ENCODE measurements at places on chromosomes 1 and 21.

DNA sequence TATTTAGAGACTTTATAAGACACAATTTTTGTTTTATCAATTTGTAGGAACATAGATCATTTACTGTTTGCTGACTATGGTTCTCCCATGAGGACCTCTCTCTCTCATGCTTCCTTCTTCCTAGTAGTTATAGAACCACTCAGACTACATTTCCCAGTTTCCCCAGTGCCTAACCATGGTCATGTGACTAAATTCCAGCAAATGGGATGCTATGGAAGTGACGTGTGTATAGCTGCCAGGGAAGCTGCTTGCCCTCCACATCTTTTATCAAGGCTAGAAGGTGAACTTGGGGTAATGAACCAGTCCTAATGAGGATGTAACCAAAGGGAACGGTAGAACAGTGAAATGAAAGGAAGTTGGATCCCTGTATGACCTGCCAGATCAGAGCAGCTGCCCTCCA lies 184.0 kb downstream of the MIS18A start:
- DNase-seq: peak; percentile 30

GRCh38 chr1:36027766-36028165 lies 56.1 kb upstream of the TEKT2 start:
- no peak for DNase-seq

- no peak for DNase-seq
These were observed 2.6 kb upstream of the UQCRHL start for GRCh38 chr1:15810073-15810472.

- DNase-seq: no peak
These were observed 25.0 kb downstream of the RBM15 start for GRCh38 chr1:110364221-110364620.

DNA sequence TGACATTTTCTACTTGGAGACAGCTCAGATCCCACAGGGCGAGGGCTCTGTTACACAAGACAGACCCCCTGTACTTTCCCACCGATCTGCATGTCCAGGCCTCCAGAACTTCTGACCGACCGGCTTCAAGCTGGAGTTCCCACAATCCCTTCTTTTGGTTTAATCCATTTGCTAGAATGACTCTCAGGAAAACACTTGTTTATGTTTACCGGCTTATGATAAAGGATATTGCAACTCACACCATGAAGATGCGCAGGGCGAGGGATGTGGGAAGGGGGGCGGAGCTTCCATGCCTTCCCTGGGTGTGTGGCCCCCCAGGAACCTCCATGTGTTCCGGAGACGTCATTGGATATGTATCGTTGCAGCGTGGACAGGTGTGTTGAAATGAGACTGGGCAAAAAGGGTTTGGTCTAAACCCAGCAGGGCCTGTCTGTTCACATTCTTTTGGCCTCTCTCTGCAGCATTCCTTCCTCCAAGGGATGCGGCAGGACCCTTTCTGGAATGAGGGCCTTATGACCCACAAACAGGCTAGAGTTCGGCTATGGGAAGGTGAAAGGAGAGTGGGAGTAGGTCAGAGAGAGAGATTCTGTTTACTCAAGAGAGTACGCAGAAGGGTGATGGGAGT lies 7.5 kb upstream of the IGSF5 start:
- no peak for DNase-seq

- no peak for DNase-seq
These were observed 13.3 kb downstream of the TRPM2 start for GRCh38 chr21:44366586-44367211.

DNA sequence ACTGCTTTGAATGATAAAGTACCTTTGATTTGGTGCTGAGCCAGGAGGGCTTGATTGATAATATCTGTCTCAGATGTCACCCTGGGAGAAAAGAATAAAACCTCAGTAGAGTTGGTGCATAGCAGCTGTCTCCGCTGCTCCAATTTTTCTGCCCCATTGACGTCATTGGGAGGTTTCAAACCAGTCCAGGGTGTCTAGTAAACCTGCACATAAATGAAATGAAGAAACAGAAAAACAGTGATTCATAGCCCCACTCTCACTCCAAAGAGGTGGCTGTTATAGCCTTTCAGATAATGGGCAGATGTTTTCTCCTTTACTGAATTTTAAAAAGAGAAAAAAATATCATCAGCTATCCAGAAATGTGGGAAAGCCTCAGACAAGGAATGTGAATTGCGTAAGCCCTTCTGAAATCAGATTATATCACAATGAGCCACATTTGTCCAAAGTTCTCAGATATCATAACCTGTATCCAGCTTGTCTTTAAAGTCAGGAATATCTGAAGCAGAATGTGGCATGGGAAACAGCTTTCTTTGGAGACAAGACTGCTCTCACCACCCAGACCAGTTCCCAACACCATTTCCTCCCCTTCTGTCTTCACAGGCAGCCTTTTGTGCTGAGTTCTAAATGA lies 351.3 kb upstream of the SGIP1 start:
- DNase-seq: peak; percentile 94

DNA sequence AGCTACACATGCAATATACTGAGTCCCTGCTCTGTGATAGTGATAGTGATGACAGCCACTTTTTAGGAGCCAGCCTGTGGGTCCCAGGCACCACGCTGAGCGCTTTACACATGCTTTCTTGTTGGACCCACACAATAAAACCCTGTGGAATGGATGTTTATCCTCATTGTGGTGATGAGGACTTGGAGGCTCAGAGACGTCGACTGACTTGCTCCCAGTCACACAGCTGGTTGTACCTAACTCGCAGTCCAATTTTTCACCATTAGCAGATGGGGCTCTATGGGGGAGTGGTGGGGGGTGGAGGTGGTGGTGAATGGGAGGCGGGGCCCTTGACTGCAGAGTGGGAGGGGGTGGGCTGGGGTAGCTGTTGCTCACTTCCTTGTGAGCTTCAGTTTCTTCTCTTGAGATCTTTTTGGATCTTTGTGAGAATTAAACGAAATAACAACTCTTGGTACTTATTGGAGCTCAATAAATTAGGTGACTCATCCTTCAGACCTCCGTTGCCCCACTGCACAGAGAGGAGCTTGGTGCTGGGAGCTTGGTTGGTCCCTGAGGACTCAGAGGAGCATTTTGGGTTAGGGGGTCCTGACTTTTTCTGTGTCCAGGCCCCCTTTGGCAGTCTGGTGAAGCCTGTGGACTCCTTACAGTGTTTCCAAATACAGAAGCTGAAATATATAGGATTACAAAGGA lies 61.8 kb upstream of the CD1D start:
- no peak for DNase-seq

DNA sequence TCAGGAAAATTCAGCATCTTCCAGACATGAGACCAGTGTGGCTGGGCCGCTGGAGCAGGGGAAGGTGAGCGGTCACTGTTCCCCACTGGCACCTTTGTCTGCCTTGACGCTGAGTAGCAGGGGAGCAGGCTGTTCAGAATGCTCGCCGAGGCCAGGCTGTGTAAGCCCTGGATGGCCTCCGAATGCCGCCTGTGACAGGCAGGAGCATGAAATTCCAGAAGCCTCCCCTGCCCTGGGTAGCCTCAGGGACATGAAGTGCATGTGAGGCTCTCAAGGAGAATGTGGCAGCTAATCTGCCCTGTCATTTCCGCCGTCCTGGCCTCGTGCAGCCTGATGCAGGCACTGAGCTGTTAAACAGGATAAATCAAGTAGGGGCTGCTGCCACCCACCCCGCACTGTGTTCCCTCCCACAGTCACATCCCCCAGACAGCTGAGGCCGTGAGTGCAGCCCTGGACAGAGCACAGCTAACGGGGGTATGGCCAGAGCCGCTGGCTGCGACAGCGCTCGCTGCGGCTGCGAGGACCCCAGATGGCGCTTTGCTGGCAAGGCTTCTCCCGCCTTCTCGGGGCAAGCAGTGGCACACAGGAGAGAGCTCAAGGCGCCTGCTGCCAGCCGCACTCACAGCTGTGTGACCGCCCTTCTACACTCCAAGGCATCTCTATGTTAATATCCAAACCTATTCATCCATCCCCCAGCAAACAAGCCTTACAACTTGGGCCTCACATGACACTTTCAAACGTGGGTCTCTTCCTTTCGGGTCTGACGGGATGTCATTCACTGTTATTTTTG lies 105.0 kb upstream of the COL6A1 start:
- no peak for DNase-seq

DNA sequence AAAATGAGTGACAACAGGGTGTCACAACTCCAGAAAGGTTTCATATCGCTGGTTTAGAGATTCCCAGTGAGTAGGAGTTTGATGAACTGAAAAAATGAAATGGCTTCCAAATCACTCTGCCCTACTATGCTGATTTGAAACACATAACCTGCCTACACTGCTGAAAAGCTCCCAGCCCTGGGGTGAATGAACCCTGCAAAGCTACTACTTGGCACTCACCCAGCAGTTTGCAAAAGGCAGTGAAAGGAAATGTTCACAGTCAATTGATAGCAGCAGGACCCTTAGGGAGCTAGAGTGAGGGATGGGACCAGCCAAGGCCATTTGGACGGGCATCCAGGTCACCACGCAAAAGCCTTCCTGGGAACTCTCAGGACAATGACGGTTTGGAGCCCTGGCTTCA lies 44.4 kb upstream of the SRP9 start:
- DNase-seq: no peak

DNA sequence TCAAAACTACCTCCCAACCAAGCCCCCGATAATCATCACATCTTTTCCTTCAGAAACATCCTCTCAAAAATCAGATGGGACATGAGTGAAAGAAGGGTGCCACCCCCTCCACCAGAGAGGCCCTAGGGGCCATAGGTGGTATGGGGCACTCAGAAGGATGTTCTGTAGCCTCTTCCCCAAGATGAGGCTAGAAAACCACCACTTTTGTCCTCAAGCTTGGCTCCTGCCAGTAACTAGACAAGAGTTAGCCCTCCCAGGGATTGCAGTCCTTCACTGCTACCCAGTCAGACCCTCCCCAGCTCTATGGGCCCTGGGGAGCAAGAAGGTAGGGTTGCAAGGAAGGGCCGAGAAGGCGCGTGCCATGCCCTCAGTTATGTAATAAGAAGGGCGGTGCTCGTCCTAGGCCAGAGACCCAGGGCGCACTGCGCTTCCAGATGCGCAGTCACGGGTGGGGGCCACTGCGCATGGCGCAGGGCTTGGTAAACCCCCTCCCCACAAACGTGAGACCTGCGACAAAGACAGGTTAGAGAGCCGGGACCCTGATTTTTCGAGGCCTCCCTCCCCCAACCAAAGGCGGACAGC lies 69.7 kb downstream of the CD46 start:
- no peak for DNase-seq

DNA sequence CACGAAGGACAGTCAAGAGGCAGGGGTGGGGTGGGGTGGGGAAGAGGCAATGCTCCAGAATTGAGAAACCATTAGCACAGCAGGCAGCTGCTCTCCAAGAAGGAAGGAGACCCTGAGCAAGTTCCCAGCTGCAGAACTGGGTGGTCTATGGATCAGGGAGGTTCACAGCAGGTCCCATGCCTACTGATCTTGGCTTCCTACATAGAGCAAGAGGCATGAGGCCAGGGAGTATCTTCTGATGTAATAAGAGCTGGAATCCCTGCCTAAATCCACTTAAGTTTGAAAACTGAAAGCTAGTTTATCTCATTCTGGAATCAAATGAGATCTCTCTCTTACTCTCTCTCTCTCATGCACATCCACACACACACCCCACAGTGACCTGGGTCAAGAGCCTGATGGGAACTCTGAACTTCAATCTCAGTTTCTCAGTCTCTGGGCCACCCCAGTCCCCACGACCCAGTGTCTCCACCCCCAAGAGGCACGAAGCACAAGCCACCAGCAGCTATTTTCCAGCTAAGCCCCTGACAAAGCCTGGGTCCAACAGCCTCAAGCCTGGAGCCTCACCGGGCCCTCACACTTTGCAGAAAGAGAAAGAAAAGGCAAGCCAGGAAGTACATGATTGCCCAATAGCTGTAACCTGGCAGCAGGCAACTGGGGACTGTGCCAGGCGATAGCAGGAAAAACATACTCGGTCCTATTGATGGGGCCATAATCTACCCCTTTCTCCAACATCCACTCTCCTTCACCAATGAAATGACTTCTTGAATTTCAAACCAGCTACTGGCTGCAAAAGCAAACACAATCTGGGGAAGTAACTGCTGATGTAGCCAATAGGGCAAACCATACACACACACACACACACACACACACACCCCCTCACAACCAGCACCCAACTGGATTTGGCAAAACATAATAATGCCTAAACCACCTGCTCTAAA lies 2.2 kb downstream of the NUAK2 start:
- DNase-seq: peak; percentile 80

DNA sequence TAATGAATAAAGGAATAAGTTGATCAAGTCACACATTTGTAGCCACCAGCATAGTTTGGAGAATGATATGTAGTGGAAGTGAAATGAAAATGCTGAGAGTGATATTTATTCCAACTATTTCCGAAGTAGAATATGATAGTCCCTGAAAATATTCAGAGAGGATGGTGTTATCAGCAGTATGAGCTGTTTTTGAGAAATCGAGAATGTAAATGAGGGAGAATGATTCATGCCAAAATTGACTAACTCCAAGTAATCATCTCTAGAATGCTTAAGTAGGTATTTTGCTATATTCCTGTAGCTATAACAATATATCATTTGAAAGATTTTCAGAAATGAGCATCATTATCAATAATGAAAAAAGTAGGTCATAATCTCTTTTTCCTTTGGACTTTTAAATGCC lies 178.9 kb downstream of the PDE4B start:
- no peak for DNase-seq

- no peak for DNase-seq
These were observed 112.2 kb downstream of the CASZ1 start for GRCh38 chr1:10684221-10684620.

DNA sequence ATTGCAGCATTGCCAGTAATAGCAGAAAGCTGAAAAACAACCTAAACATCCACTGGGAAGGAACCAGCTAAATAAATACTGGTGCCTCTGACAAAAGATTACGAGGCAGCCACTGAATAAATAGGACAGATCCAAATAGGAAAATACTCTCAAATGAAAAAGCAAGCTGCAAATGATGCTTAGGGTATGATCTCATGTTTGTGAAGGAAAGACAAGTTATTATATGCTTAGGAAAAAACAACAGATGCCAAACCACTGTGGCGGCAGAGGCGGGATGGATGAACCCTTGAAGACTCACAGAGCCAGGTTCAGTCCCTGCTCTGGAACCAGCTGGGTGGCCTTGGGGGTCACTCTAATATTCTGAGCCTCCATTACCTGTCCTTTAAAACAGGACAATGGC lies 41.6 kb downstream of the MATN1 start:
- no peak for DNase-seq

- peak; percentile 38 for DNase-seq
These were observed 3.0 kb downstream of the FMO1 start for GRCh38 chr1:171251042-171251951.

GRCh38 chr1:43707190-43708001 lies at the start of gene ST3GAL3:
TSS of gene ST3GAL3 (plus strand) at chr1:43707536. CDS start at chr1:43736263, 28,727 bp downstream.
- peak; percentile 73 for DNase-seq

GRCh38 chr1:223208164-223209076 lies 65.4 kb upstream of the TLR5 start:
- DNase-seq: no peak

DNA sequence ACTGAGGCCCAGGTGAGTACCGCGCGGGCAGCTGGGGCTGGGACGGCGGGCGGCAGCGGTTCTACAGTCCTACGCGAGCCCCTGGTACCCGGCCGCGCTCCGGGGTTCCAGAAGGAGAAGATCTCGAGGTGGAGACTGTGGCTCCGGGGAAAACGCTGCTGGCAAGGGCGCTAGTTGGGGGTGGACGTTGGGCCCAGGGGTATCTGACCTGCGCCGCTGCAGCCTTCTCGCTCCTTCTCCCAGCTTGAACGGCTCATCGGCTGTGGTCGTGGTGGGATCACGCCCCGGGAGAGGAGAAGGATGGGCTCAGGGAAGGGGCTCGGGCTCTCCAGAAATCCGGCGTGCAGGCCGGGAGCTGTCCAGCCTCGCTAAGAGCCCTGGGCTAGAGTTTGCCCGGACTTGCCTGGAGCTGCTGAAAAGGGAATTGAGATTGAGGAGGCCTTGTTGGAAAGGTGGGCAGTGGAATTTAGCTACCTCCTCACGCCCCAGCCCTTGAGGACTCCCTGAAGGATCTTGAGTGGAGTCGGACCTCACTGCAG lies 1.1 kb upstream of the POU3F1 start:
- no peak for DNase-seq
